Gastrocnemius medialis (tissue), 4 donors: ENCODE measurements at places on chromosomes 16 and 17. TPM values are rescaled to one million over a fixed set of nuclear protein-coding genes. Genes with fewer than 3 reads are reported as not detected.

DNA sequence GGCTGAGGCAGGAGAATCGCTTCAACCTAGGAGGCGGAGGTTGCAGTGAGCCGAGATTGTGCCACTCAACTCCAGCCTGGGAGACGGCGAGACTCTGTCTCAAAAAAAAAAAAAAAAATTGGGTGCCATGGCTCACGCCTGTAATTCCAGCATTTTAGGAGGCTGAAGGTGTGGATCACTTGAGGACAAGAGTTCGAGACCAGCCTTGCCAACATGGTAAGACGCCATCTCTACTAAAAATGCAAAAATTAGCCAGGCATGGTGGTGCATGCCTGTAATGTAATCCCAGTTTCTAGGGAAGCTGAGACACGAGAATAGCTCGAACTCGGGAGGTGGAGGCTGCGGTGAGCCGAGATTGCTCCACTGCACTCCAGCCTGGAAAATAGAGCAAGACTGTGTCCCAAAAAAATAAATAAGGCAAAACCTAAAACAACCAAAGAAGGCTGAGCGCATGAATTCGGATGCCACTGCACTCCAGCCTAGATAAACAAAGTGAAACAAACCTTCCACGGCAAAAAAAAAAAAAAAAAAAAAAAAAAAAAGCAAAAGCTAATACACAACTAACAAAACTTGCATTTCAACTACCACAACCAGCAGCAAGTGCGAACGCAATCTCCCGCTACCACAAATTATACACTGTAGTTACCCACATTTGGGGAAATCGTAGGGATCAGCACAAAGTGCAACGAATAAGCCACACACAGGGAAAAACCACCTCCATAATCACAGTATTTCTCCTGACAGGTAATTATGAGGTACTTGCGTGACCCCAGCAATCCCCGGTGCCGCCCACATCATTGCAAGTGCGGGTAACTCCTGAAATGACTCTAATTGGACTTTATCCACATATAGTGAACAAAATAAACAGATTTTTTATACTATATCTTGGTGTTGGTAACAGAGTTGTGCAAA, 25.6 kb downstream of the TEX14 start:
- H3K36me3 ChIP-seq, result no peaks in the 10 kb centered on the region
- no peaks in the 10 kb centered on the region for H3K4me1 ChIP-seq
- no peak overlapping the region for H3K27ac ChIP-seq
- no peaks in the 10 kb centered on the region for H3K27me3 ChIP-seq

GRCh38 chr16:86122681-86123342, 223.8 kb downstream of the IRF8 start:
- no peak for DNase-seq
- H3K4me3 ChIP-seq, result no peak overlapping the region
- no peaks in the 10 kb centered on the region for H3K4me1 ChIP-seq
- H3K27me3 ChIP-seq, result peaks cover 6% of the 10 kb centered on the region
- no peaks in the 10 kb centered on the region for H3K36me3 ChIP-seq

GRCh38 chr17:29331075-29331707, 37.2 kb upstream of the NUFIP2 start:
- H3K36me3 ChIP-seq, result no peaks in the 10 kb centered on the region
- no peaks in the 10 kb centered on the region for H3K27me3 ChIP-seq
- H3K4me3 ChIP-seq, result no peak overlapping the region
- no peaks in the 10 kb centered on the region for H3K4me1 ChIP-seq
- no peak for DNase-seq

DNA sequence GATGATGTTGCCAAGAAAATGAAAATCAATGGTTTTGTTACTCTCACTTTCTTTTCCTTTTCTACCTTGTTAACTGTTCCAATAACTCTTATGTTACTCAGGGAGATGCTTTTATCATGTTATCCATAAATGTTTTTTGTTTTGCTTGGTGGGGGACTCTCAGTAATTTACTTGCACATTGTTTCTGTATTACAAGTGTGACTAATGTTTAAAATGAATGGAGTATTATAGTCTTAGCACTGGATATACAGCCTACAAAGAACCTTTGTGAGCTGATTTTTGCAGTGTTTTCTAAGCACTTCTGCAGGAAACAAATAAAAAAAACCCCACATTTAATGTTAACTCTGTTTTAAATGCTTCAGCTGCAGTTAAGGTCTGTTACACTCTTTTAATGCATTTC, 12.1 kb downstream of the VMP1 start:
- no peaks in the 10 kb centered on the region for H3K27me3 ChIP-seq
- H3K4me3 ChIP-seq, result no peak overlapping the region
- DNase-seq, result no peak
- H3K4me1 ChIP-seq, result peaks cover 16% of the 10 kb centered on the region
- H3K27ac ChIP-seq, result no peak overlapping the region

GRCh38 chr17:72222661-72223380, 102.0 kb downstream of the SOX9 start:
- no peak overlapping the region for H3K4me3 ChIP-seq
- no peaks in the 10 kb centered on the region for H3K4me1 ChIP-seq
- H3K27ac ChIP-seq, result no peak overlapping the region
- H3K36me3 ChIP-seq, result no peaks in the 10 kb centered on the region

- no peak overlapping the region for H3K27ac ChIP-seq
- no peak for DNase-seq
- no peaks in the 10 kb centered on the region for H3K4me1 ChIP-seq
- no peak overlapping the region for H3K4me3 ChIP-seq
- no peaks in the 10 kb centered on the region for H3K36me3 ChIP-seq
- no peaks in the 10 kb centered on the region for H3K27me3 ChIP-seq
These were observed 14.7 kb upstream of the ZG16 start for GRCh38 chr16:29763326-29763725.

GRCh38 chr17:6526362-6527152, 29.8 kb downstream of the PITPNM3 start:
- no peaks in the 10 kb centered on the region for H3K36me3 ChIP-seq
- H3K4me1 ChIP-seq, result peaks cover 5% of the 10 kb centered on the region
- no peak overlapping the region for H3K27ac ChIP-seq
- no peak for DNase-seq

DNA sequence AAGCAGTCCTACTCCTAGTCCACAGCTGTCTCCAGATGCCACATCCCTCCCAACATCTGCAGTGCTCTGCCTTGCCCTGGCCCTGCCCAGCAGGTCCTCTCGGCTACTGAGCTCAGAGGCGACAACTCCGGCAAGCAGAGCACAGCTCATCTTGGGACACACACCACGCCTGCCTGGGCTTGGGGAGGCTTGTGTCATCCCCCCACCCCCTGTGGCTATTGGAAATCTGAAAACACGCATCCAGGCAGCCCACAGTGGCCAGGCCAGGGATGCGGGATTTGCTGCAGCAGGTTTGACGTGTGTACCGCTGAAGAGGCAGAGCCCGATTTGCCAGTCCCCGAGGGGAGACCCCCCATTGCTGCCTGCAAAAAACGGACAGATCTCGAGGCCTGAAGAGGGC, 25.4 kb downstream of the MXRA7 start:
- H3K4me1 ChIP-seq, result peaks cover 43% of the 10 kb centered on the region
- no peak overlapping the region for H3K4me3 ChIP-seq
- DNase-seq, result no peak
- no peaks in the 10 kb centered on the region for H3K27me3 ChIP-seq
- no peaks in the 10 kb centered on the region for H3K36me3 ChIP-seq
- no peak overlapping the region for H3K27ac ChIP-seq

DNA sequence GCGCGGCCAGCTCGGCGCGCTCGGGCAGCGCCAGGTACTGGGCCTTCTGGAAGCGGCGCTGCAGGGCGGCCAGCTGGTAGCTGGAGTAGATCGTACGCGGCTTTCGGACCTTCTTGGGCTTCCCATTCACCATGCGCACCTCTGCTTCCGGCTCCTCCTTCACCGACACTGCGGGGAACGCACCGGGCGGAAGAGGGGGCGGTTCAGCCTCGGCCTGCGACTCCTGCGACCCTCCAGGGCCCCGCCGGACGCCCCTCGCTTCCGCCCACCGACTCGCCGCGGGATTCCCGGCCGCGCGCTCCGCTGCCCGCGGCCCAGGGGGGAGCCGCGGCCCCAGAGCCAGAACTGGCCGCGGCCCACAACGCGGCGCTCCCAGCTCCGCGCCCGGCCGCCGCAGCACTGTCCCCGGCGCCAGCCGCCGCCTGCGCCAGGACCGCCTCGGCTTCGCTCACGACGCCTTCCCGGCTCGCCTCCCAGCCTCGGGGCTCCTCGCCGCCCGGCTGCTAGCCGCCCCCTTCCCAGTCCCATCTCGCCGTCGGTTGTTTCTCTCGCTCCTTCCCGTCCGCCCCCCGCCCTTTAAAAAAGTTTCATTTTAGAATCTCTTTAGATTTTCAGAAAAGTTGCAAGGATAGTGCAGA, 1.5 kb downstream of the DLX3 start:
- H3K36me3 ChIP-seq, result no peaks in the 10 kb centered on the region
- H3K27ac ChIP-seq, result no peak overlapping the region
- H3K27me3 ChIP-seq, result peaks cover 70% of the 10 kb centered on the region
- H3K4me3 ChIP-seq, result peak overlapping the region; percentile 40

DNA sequence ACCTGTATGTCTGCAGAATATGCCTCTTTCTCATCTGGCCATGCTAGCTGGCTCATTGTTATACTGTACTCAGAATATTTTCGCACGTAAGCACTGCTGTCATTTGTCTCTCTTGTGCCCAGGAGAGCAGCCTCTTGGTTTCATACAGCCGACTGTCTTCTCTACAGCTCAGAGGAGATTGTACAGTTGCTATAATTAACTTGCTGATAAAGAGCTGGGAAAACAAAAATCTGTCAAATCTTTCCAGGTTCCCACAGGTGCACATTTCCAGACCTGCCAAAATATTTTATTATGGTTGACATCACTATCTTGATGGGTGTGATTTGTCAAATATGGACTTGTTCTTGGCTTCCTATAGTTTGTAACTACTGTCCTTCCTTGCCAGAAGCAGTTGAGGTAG, 122.7 kb downstream of the FTO start:
- no peaks in the 10 kb centered on the region for H3K27me3 ChIP-seq
- H3K27ac ChIP-seq, result no peak overlapping the region
- H3K36me3 ChIP-seq, result no peaks in the 10 kb centered on the region
- no peak for DNase-seq
- H3K4me1 ChIP-seq, result peaks cover 7% of the 10 kb centered on the region
- no peak overlapping the region for H3K4me3 ChIP-seq

DNA sequence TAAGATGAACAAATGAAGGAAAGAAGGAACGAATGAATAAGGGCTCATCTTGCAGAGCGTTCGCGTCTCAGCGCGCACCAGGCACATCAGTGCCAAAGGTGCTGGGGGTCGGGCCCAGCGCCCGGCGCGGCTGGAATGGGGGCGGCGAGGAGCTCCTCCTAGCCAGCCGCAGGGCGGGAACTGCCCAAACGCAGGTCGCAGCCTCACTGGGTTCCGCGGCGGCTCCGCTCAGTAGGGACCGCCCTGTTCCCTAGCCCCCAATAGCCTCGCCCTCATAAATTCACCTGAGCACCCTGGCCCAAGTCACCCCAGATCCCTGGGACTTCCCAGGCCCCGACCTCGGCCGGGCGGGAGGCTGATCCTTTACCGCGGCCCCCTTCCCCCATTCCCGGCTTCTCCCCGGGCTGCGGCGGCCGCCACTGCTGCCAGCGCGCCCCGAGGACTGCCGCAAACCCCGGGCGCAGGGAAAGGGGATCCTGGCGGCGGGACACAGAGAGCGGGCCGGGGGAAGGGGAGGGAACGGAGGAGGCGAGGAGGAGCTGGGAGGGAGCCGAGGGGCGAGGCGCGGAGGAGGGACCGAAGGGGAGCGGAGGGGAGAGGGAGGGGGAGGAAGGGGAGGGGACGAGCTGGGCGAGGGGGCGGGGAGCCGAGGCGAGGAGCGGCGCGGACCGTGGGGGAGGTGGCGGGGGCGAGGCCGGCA, 377 bp upstream of the CRHR1 start:
- no peaks in the 10 kb centered on the region for H3K36me3 ChIP-seq
- no peak overlapping the region for H3K27ac ChIP-seq

GRCh38 chr16:13471036-13471435, 448.9 kb upstream of the ERCC4 start:
- no peaks in the 10 kb centered on the region for H3K4me1 ChIP-seq
- no peak overlapping the region for H3K27ac ChIP-seq
- no peak for DNase-seq
- H3K36me3 ChIP-seq, result no peaks in the 10 kb centered on the region
- H3K27me3 ChIP-seq, result no peaks in the 10 kb centered on the region
- H3K4me3 ChIP-seq, result no peak overlapping the region

DNA sequence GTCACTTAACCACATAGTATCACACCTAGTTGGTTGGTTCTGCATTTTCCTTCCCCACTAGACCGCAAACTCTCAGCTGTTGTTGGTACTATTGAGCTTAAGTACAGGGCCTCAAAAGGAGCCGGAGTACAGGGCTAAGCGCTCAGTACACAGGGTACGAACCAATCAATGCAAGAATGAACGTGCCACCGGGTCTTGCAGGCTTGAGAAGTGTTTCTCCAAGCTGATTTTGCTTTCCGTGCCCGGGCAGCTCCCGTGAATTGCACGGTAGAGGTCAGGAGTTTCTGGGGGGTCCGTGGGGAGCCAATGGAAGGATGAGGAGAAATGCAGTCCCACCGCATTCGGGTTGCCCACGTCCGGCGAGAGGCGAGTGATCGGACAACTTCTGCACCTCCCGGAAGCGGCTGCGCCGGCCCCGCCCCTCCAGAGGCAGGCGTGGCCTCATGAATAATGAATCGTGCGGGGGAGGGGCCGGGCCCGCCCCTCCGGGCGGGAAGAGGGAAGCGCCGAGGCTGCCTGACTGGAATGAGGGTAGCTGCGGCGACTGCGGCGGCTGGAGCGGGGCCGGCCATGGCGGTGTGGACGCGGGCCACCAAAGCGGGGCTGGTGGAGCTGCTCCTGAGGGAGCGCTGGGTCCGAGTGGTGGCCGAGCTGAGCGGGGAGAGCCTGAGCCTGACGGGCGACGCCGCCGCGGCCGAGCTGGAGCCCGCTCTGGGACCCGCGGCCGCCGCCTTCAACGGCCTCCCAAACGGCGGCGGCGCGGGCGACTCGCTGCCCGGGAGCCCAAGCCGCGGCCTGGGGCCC, at the start of gene SNTB2:
TSS of gene SNTB2 (plus strand) at position 523 of the 804 bp plus-strand sequence. CDS start at position 526, 3 bp downstream.
- no peaks in the 10 kb centered on the region for H3K27me3 ChIP-seq
- H3K4me1 ChIP-seq, result peaks cover 29% of the 10 kb centered on the region
- peak within 1 kb of the TSS; percentile 78 for H3K27ac ChIP-seq
- H3K4me3 ChIP-seq, result peak within 1 kb of the TSS; percentile 92
- H3K36me3 ChIP-seq, result no peaks in the 10 kb centered on the region

CDK5R1 gene
- 2.2 TPM for total RNA-seq

SNAI3 gene
- 1.5 TPM for total RNA-seq

TRIM72 gene
- total RNA-seq, result 76.7 TPM

RPL19 gene
- total RNA-seq, result 2,584 TPM

TNFSF12 gene
- 26.1 TPM for total RNA-seq

GINS2 gene
- total RNA-seq, result not detected

HSDL1 gene
- total RNA-seq, result 22.0 TPM

GGT6 gene
- total RNA-seq, result not detected

OSGIN1 gene
- total RNA-seq, result 9.6 TPM
